ENCODE measurements at places on chromosomes 6 and 20. TPM values are rescaled to one million over a fixed set of nuclear protein-coding genes. Genes with fewer than 3 reads are reported as not detected.
A peak's percentile ranks its signal among the peaks of the same experiment; 100 is the strongest.

Gene CRIP3
- 0.61 TPM for total RNA-seq

Gene IMPG1
- total RNA-seq = 0.09 TPM

DNA sequence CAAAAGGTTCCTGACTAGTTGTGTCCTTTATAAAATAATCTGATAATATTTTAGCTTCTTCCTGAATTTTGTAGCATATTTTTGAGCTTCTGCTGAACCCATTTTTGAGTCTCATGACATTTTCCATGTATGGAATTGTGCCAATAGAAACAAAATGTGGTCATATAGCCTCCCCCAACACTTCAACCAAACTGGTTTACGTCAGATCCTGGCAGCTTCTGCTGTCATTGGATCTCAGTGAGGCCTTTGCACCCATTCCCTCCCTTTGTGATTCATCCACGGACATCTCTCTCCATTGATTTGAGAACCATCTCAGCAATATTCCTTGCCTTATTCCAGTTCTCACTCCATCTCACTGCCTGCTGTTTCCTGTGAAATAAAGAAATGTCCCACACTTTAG is 166.0 kb upstream of the PROKR2 start:
- DNase-seq = no peak

Gene BMP2
- total RNA-seq = 0.47 TPM

- DNase-seq = no peak
Measured at GRCh38 chr20:54190217-54190616, 16.4 kb upstream of the CYP24A1 start.

GRCh38 chr6:45590696-45591184 is 213.0 kb upstream of the SUPT3H start:
- DNase-seq = no peak

- DNase-seq = no peak
Measured at GRCh38 chr20:1830240-1830639, 65.0 kb upstream of the SIRPA start.

- DNase-seq = no peak
Measured at GRCh38 chr6:75770844-75771243, 21.8 kb downstream of the MYO6 start.

DNA sequence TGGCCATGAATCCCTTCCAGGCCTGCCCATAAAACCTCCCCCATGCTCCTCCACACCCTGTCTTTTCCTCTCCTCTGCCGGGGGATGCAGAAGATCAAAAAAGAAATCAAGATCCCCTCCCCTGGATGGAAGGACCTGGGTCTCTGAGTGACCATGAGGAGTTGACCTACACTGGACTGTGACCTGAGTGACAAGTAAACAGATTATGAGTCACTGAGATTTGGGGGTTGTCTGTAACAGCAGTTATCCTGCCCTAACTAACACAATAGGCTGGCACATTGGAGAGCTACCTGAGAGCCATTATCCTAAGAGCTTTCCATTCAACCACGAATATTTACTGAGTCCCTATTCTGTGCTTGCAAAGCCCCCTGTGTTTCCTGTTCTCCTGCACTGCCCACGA is 28.4 kb upstream of the SIRPA start:
- no peak for DNase-seq

GRCh38 chr6:27145731-27146455 is 101.6 kb upstream of the PRSS16 start:
- DNase-seq = peak; percentile 96

Gene C6orf163
- 1.7 TPM for total RNA-seq

DNA sequence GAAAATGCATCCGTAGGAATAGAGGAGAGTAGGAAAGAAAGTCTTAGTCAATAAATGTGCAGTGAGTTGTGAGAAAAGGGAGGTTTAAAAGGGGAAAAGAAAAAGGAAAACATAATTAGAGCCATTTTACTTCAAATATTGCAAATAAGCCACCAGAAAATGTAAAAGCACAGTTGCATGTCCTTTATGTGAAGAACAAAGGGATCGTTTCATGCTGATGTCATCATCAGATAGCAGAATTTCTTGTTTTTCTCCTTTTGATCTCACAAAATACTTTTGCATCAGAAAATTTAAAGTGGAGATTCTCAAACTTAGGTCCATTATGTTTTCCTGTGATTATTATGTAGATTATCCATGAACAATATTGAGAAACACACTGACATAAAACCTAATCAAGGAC is 166.7 kb downstream of the HAO1 start:
- DNase-seq = no peak

DNA sequence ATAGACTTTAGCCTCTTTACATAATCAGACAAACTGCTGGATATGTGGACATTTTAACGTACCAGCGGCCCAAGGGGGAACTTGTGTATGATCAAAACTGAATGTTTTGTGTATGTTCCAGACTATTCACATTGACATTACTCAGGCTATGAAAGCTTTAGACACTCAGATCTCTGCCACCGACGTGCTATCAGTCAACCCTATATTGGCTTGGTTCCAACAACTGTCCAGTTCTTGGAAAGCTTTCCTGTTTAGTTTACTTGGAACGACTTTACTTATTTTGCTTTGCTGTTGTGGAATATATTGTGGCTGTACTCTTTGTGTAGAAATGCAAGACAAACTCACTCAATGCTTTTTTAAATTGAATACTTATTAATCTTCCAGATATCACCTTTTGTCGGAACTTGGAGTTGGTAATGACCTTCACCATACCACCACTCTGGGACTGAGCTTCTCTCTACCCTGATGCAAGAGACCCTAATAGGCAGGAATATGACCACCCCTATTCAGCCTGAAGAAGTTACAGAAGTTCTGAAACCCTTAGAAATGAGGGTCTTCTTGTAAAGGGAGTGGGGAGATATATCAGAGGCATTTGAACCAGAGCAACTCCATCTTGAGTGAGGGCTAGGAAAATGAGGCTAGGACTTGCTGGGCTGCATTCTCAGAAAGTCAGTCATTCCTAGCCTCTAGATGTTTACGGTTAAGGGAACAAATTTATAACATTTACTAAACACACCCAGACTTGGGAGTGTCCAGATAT is 49.0 kb upstream of the PAX1 start:
- no peak for DNase-seq

Gene RAET1L
- 0.28 TPM for total RNA-seq

Gene GRIK2
- total RNA-seq = under 0.01 TPM

GRCh38 chr6:163543321-163543720 is 128.8 kb downstream of the QKI start:
- no peak for DNase-seq

All from thymus (tissue), 14 donors.